ENCODE measurements at places on chromosomes 4 and X. TPM values are rescaled to one million over a fixed set of nuclear protein-coding genes. Genes with fewer than 3 reads are reported as not detected.

GRCh38 chr4:145423017-145423708 is 58.5 kb upstream of the SMAD1 start:
- no peaks in the 10 kb centered on the region for H3K27me3 ChIP-seq
- H3K4me3 ChIP-seq: no peak overlapping the region
- no peaks in the 10 kb centered on the region for H3K36me3 ChIP-seq
- H3K4me1 ChIP-seq: peaks cover 6% of the 10 kb centered on the region

- DNase-seq: no peak
- H3K4me3 ChIP-seq: no peak overlapping the region
- no peaks in the 10 kb centered on the region for H3K36me3 ChIP-seq
- H3K4me1 ChIP-seq: peaks cover 8% of the 10 kb centered on the region
- H3K27ac ChIP-seq: no peak overlapping the region
These were observed 81.2 kb downstream of the SHISA3 start for GRCh38 chr4:42478509-42478908.

GRCh38 chr4:6107886-6108285 is 89.7 kb upstream of the C4orf50 start:
- no peak for DNase-seq
- no peaks in the 10 kb centered on the region for H3K27me3 ChIP-seq
- H3K4me3 ChIP-seq: no peak overlapping the region

DNA sequence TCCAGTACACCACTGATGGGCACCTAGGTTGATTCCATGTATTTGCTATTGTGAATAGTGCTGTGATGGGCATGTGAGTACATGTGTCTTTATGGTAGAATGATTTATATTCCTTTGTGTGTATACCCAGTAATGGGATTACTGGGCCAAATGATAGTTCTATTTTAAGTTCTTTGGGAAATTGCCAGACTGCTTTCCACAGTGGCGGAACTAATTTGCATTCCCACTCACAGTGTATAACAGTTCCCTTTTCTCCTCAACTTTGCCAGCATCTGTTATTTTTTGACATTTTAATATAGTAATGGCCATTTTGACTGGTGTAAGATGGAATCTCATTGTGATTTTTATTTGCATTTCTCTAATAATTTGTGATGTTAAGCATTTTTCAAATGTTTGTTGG is 25.9 kb downstream of the CC2D2A start:
- no peaks in the 10 kb centered on the region for H3K27me3 ChIP-seq
- no peak overlapping the region for H3K27ac ChIP-seq
- no peaks in the 10 kb centered on the region for H3K4me1 ChIP-seq
- DNase-seq: no peak
- no peaks in the 10 kb centered on the region for H3K36me3 ChIP-seq

DNA sequence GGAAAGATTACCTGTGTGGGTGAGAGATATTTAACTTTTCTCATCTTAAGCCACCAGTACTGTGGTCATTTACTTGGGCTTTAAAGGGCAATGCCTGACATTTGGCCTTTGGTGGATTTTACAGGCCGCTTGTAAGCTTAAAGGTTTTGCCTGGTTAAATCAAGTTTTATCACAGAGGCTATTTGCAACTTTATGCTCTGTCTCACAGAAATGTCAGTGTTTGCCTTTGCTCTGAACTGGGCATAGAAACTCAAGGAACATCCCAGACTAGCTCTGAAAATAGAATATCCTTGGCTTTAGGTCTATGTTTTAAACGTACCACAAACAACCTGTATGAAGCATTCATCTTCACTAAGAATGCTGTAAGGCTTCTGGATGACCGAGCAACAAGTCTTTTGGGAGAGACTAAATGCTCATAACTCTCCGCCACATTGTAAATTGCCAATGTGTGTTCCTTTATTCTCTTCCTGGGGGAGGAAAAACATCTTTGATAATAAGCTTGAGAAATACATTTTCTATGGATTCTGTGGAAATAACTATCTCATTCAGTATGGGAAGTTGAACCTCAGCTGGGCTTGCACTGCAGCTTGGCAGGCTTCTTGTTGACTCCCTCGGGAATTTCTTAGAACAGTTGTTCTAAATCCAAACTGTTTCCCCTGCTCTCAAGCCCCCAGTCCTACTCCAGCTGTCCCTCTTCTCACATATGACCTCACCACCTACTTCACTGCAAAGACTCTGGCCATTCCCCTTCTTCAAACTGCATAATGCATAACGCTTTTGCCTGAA is 105.8 kb upstream of the WDR44 start:
- no peak overlapping the region for H3K4me3 ChIP-seq
- peaks cover 4% of the 10 kb centered on the region for H3K4me1 ChIP-seq
- no peak overlapping the region for H3K27ac ChIP-seq
- H3K27me3 ChIP-seq: no peaks in the 10 kb centered on the region
- no peaks in the 10 kb centered on the region for H3K36me3 ChIP-seq

DNA sequence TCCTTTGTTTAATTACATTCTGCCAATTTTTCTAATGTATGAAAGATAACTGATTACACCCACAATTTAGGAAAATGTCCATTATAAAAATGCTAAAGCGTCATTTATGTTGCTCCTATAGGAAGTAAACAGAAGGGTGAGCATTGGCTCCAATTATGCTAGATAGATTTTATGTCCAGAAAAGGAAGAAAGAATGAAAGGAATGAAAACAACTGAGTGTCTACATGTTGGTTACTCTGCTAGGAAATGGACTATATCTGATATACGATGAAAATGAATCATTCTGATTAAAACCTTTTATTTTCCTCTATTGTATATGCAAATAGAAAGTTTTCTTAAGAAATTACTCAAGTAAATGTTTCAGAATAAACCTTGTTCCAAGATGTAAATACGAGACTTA is 1.6 kb downstream of the ENAM start:
- H3K27ac ChIP-seq: no peak overlapping the region
- DNase-seq: no peak
- no peaks in the 10 kb centered on the region for H3K4me1 ChIP-seq
- H3K36me3 ChIP-seq: no peaks in the 10 kb centered on the region
- H3K27me3 ChIP-seq: no peaks in the 10 kb centered on the region

GRCh38 chr4:5970381-5971077 is 47.7 kb downstream of the C4orf50 start:
- H3K27me3 ChIP-seq: peaks cover 4% of the 10 kb centered on the region
- H3K4me1 ChIP-seq: no peaks in the 10 kb centered on the region
- no peak for DNase-seq
- no peak overlapping the region for H3K4me3 ChIP-seq

DNA sequence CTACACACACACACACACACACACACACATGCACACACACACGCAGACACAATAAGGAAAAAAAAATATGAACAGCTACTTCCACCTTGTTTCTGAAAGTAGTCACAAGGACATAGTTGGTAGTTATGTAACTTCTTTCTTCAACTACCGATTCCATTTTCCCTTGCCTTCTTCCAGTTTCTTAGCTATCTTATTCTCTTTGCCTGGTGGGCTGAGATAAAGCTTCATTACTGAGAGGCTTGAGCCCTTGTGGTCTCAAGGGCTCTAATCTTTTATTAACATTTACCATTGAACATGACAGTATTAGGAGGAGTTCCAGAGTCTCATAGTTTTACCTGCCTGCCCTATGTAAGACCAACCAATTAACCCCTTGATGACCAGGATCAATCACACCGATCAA is 8.9 kb upstream of the SMIM10 start:
- no peak overlapping the region for H3K4me3 ChIP-seq
- H3K27me3 ChIP-seq: no peaks in the 10 kb centered on the region
- no peak for DNase-seq
- H3K36me3 ChIP-seq: no peaks in the 10 kb centered on the region

DNA sequence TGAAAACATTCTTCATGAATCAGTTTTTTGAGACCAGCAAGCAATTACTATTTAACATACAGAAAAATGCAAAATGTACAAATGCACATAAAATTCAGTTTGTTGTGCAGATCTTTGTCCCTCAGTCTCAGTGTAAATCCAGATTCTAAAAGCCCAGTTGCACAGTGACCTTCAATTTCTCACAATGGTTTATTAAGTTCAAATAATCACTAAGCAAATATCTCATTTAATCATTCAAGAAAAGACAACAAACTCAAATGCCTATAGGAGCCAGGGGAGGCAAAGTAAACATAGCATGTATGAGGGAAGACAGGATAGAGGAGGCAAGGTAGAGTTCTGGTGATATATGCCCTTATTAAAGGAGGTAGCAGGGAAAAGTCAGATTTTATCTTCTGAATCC is 82.8 kb downstream of the PPP3CA start:
- H3K4me3 ChIP-seq: no peak overlapping the region
- DNase-seq: no peak
- H3K27ac ChIP-seq: no peak overlapping the region
- peaks cover 13% of the 10 kb centered on the region for H3K4me1 ChIP-seq

The PDZD4 gene
- 0.61 TPM for total RNA-seq

The TLR10 gene
- total RNA-seq: not detected
